Vagina (tissue), 2 donors: ENCODE measurements at places on chromosomes 12 and 14. TPM values are rescaled to one million over a fixed set of nuclear protein-coding genes. Genes with fewer than 3 reads are reported as not detected.

DNA sequence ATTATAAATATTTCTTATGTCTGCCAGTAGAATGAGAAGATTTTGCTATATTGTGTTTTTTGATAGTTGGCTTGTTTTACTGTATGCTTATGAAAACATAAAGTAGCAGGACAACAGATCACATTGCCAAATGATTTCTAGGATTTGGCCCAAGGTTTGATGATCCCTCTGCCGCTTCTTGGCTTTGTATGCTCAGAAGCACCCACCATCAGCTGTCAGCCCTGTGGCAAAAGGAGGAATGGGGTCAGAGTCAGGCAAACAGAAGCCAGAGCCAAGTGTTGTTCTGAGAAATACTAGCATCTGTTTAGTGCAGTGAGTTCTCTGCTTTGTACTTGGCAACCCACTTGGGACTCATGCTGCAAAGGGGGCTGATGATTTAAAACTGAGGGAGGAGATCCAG is 152.2 kb downstream of the PDE3A start:
- H3K4me3 ChIP-seq = no peak overlapping the region
- no peaks in the 10 kb centered on the region for H3K36me3 ChIP-seq
- no peaks in the 10 kb centered on the region for H3K27me3 ChIP-seq
- no peaks in the 10 kb centered on the region for H3K4me1 ChIP-seq
- no peak overlapping the region for H3K27ac ChIP-seq

DNA sequence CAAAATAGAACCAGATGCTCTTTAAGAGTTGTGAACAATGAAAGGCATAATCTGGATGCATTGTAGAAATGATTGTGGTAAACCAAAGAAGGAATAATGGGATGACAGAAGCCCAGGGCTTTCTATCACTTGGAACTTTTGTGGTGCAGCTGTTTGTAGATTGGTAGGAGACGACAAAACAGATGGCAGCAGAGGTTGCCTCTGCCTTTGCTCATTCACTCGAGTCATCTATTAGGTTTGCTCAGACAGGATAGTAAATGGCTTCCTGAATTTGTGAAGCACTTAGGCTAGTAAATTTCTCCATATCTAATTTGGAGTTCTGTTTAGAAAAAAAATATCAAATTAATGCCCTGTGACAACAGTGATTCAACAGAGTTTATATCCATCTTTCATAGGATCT is 78.4 kb downstream of the FGD4 start:
- no peak overlapping the region for H3K4me3 ChIP-seq
- H3K27ac ChIP-seq = no peak overlapping the region
- no peaks in the 10 kb centered on the region for H3K4me1 ChIP-seq
- DNase-seq = no peak
- no peaks in the 10 kb centered on the region for H3K36me3 ChIP-seq
- no peaks in the 10 kb centered on the region for H3K27me3 ChIP-seq

DNA sequence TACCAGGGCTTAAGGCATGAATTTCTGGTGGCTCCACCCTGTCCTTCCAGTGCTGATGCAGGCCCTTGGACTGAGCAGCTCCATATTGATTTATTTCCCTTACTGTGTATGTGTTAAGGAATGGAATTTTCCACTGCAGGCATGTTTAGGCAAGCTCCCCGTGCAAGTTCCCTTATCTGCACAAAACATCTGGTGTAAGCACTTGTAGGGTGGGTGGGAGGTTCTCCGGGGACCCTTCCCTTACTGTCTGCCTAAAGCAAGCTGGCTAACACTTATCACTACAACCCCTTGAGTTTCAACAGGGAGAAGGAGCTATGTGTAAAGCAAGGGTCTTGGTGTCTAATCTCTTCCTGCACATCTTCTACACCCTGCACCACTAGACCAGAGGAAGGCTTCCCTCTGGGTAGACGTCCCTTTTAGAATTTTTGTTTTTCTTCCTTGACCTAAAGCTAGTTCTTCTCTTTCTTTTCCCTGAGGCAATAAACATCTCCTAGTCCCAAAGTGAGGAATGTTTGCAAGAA is 22.0 kb upstream of the DRAM1 start:
- H3K27me3 ChIP-seq = no peaks in the 10 kb centered on the region
- no peaks in the 10 kb centered on the region for H3K36me3 ChIP-seq
- no peak overlapping the region for H3K4me3 ChIP-seq
- DNase-seq = no peak
- peaks cover 20% of the 10 kb centered on the region for H3K4me1 ChIP-seq

GRCh38 chr14:56195704-56196103 is 77.5 kb downstream of the PELI2 start:
- peak overlapping the region; percentile 42 for H3K27ac ChIP-seq
- no peaks in the 10 kb centered on the region for H3K27me3 ChIP-seq
- H3K36me3 ChIP-seq = no peaks in the 10 kb centered on the region
- no peak for DNase-seq

GRCh38 chr12:5506821-5507231 is 74.9 kb downstream of the NTF3 start:
- H3K27ac ChIP-seq = no peak overlapping the region
- no peaks in the 10 kb centered on the region for H3K27me3 ChIP-seq
- no peak for DNase-seq
- H3K4me3 ChIP-seq = no peak overlapping the region
- no peaks in the 10 kb centered on the region for H3K36me3 ChIP-seq
- peaks cover 5% of the 10 kb centered on the region for H3K4me1 ChIP-seq

DNA sequence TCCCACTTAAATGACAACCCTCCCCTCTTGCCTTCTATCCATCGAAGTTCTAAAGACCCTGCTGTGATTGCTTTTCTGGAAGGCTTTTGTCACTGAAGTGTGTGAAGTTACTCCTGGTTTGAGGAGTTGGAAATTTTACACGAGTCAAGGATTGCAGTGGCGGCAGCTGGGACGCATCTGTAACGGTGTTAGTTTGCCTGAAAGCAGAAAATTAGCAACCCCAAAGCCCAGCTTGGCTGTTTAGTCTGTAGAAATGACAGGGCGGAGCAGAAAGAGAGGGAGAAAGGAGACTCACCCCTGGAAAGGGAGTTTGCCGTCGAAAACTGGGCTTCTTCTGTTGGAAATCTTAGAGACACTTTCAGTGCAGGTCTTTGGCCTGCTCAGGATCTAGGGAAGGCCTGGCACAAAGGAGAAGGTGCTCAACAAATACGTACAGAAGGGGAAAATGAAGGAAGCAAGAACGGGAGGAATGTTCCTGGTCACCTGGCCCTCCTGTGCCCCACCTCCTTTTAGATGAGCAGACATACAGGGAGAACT is 931 bp upstream of the MYF5 start:
- H3K4me1 ChIP-seq = no peaks in the 10 kb centered on the region
- H3K4me3 ChIP-seq = no peak overlapping the region
- no peaks in the 10 kb centered on the region for H3K36me3 ChIP-seq
- H3K27ac ChIP-seq = no peak overlapping the region

GRCh38 chr12:127169321-127170181 is 1097.4 kb upstream of the TMEM132C start:
- H3K4me1 ChIP-seq = no peaks in the 10 kb centered on the region
- H3K4me3 ChIP-seq = no peak overlapping the region
- H3K27me3 ChIP-seq = no peaks in the 10 kb centered on the region
- H3K27ac ChIP-seq = no peak overlapping the region

DNA sequence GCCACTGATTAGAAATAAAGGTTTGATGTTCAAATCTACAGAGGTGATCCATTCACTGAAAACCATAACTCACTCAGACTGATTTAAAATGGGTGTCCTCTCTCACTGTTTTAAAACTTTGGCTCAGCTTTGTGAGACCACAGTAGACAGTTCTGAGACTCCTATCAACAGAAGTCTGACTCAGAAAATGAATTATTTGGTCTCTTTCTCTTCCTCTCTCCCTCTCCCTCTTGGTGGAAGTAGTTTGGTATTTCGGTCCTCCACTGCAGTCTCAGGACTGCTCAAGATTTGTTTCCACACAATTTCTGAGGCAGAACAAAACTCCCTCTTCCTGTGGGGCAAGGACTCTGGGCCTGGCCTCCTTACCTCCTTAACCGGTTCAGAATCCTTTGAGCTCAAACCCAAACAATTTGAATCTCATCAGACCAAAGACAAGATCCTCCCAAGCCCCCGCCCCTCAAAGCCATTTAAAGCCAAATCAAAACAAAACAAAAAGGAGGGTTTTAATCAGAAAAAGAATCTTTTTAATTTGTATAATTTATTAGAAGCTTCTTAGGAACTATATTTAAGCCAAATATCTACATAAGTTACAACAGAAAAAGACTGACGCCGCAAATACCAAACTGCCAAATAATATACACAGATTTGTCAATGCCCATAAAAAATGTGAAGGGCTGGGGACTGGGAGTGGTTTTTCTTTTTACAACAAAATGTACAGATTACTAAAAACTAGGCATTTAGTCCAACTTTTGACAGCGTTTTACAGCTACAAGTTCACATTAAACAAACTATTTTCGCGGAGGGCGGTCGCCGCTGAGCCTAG is 3.9 kb downstream of the NKX2-1 start:
- DNase-seq = no peak
- no peak overlapping the region for H3K4me3 ChIP-seq
- peaks cover 18% of the 10 kb centered on the region for H3K27me3 ChIP-seq

DNA sequence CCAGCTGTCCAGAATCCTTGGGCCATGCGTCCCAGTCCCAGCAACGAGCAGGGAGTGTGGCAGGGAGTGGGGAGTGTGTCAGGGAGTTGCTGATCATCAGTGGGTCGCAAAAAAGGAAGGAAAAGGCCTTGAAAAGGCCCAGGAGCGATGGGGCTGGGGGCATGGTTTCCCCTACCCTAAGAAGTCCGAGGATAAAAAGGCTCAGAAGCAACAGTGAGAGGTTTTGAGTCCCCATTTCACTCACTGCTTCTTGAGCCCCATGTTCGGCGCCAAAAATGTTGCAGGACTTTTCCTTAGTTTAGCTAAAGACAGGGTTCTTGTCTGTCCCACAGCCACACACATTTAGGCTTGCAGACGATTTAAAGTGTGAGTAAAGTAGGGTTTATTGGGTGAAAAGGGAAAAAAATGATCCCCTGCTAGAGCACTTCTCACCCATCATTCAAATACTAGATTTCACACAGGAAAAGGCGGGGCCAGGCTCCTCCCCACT is 189.5 kb downstream of the KCNC2 start:
- H3K4me3 ChIP-seq = no peak overlapping the region
- H3K36me3 ChIP-seq = no peaks in the 10 kb centered on the region
- no peak overlapping the region for H3K27ac ChIP-seq
- H3K27me3 ChIP-seq = no peaks in the 10 kb centered on the region

- H3K27ac ChIP-seq = no peak overlapping the region
- no peaks in the 10 kb centered on the region for H3K36me3 ChIP-seq
- H3K4me1 ChIP-seq = no peaks in the 10 kb centered on the region
- H3K27me3 ChIP-seq = no peaks in the 10 kb centered on the region
- H3K4me3 ChIP-seq = no peak overlapping the region
Observed at GRCh38 chr12:10562306-10562933, 51.0 kb downstream of the MAGOHB start.

- DNase-seq = no peak
- H3K4me1 ChIP-seq = no peaks in the 10 kb centered on the region
- H3K27me3 ChIP-seq = no peaks in the 10 kb centered on the region
- no peaks in the 10 kb centered on the region for H3K36me3 ChIP-seq
Observed at GRCh38 chr12:7628381-7628961, 37.2 kb downstream of the APOBEC1 start.

The AMN gene
- total RNA-seq = 11.8 TPM

The NRIP2 gene
- 1.2 TPM for total RNA-seq

The GARIN6 gene
- total RNA-seq = not detected

The SMIM41 gene
- 1.5 TPM for total RNA-seq

The TMEM233 gene
- 0.49 TPM for total RNA-seq
